Stomach (tissue), 19 donors: ENCODE measurements at places on chromosomes 12 and 14. TPM values are rescaled to one million over a fixed set of nuclear protein-coding genes. Genes with fewer than 3 reads are reported as not detected.

DNA sequence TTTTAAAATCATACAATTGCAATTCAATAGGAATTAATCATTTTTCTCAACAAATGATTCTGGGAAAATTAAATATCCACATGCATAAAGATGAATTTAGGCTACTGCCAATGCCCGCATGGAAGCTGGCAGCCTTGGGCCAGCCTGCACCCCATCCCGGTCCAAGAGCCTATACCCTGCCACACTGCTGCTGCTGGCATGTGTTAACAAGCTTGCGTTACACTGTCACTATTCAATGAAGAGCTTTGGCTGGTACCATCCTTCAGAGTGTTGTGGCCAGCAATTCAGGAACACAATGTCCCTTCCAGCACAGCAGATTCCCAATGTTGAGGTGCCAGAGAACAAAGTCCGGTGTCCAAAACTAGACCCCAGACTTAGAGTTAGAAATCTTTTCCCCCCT is 13.6 kb upstream of the TAS2R14 start:
- no peaks in the 10 kb centered on the region for H3K36me3 ChIP-seq
- H3K4me3 ChIP-seq = no peak overlapping the region
- H3K27me3 ChIP-seq = no peaks in the 10 kb centered on the region
- H3K27ac ChIP-seq = no peak overlapping the region
- no peak for DNase-seq

DNA sequence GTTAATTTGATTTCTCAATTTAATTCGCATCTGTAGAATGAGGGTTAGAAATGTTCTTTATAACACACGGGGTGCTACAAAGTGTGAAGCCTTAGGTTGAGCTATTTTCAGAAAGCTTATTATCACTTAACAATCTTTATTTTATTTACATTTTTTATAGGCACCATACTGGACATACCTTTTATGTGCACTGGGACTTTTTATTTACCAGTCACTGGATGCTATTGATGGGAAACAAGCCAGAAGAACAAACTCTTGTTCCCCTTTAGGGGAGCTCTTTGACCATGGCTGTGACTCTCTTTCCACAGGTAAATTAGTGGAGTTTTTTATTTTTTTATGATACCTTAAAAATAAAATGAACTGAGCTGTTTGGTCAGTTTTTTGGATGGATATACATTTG is 16.5 kb downstream of the CHPT1 start:
- H3K36me3 ChIP-seq = no peaks in the 10 kb centered on the region
- H3K4me3 ChIP-seq = no peak overlapping the region
- H3K27ac ChIP-seq = no peak overlapping the region
- H3K4me1 ChIP-seq = peaks cover 58% of the 10 kb centered on the region
- DNase-seq = no peak

- no peak for DNase-seq
- H3K36me3 ChIP-seq = no peaks in the 10 kb centered on the region
- no peak overlapping the region for H3K27ac ChIP-seq
- H3K4me3 ChIP-seq = no peak overlapping the region
- H3K27me3 ChIP-seq = no peaks in the 10 kb centered on the region
- H3K4me1 ChIP-seq = no peaks in the 10 kb centered on the region
Observed at GRCh38 chr12:38152816-38153736, 163.5 kb upstream of the ALG10B start.

DNA sequence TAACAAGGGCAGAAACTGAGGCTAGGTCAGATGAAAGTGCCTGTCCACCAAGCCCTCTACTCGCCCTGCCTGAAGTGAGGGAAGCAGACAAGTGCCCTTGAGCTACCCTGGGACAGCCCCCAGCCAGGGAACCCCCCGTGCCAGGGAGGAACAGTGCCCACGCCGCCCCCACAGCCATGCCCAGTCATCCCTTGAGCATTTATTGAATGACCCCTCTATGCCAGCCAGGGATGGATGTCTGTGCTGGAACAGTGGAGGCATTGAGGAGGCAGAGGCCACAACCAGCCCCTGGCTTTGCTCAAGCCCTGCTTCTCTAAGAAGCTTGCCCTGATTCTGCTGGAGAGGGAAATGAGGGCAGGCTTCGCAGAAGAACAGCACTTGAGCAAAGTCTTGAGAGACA is 3.7 kb upstream of the AQP6 start:
- DNase-seq = no peak
- H3K4me3 ChIP-seq = no peak overlapping the region
- H3K36me3 ChIP-seq = no peaks in the 10 kb centered on the region
- no peak overlapping the region for H3K27ac ChIP-seq
- H3K27me3 ChIP-seq = peaks cover 28% of the 10 kb centered on the region
- H3K4me1 ChIP-seq = peaks cover 31% of the 10 kb centered on the region

GRCh38 chr14:75165586-75166391 is 10.6 kb downstream of the TMED10 start:
- H3K27ac ChIP-seq = no peak overlapping the region
- H3K4me1 ChIP-seq = peaks cover 84% of the 10 kb centered on the region
- no peaks in the 10 kb centered on the region for H3K36me3 ChIP-seq
- no peaks in the 10 kb centered on the region for H3K27me3 ChIP-seq

Gene PTPRO
- total RNA-seq = 0.58 TPM

Gene OTUB2
- total RNA-seq = not detected

Gene ACSS3
- total RNA-seq = 5.3 TPM
